NT2/D1 (cell line): ENCODE measurements at places on chromosomes 7 and 10.

DNA sequence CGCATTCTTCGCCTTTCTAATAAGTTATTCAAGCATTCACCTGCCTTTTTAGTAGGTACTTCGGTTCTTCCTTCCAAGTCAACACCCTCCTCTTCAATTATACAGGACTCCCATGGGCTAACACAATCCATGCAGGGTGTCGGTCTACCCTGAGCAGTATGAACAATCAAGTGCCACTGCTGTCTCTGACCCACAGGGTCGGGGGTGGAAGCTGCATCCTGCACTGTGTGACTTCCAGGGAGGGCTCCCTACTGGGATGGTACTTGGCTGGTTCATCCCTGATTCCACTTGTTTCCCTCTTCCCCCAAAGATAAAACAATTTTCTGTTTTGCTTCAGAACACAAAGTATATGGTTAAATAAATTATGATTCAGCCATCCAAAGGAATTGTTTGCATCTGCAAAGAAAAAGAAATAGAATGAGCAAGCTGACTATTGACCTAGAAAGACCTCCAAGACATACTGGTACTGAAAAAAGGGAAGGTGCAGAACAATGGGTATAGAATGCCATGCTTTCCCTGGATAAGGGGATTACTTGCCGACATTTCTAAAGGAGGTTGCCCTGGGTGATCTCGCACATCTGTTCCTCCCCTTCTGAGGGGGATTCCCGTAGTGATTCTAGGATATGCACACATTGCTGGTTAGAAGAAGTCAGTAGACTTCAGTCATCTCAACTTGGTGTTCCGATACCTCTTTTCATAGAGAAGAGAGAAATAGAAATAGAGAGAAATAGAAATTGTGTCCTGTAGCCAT lies 89.1 kb upstream of the AGR3 start:
- DNase-seq, result no peak

GRCh38 chr7:159019111-159019510 lies 125.6 kb downstream of the VIPR2 start:
- DNase-seq, result no peak

GRCh38 chr7:27670177-27670576 lies 7.5 kb upstream of the HIBADH start:
- DNase-seq, result no peak

- no peak for DNase-seq
Measured at GRCh38 chr7:37671876-37672275, 11.7 kb upstream of the GPR141 start.

DNA sequence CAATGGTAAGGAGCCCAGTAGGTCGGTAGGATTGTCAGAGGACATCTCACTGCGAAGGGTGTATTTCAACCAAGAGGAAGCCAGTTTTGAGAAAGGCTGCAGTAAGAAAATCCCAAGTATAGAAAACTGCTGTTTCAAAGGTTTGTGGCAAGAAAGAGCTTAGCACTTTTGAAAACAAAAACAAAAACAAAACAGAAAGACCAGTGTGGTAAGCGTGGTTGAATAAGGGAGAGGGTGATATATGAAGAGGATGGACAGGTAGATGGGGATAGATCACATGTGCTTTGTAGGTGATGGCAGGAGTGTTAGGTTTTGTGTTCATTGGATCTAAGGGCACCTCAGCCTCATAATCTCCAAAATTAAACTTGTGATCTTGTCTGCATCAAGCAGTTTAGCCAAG lies 141.6 kb upstream of the WNT16 start:
- no peak for DNase-seq

GRCh38 chr10:44775402-44775741 lies 135.8 kb upstream of the TMEM72 start:
- DNase-seq, result no peak

DNA sequence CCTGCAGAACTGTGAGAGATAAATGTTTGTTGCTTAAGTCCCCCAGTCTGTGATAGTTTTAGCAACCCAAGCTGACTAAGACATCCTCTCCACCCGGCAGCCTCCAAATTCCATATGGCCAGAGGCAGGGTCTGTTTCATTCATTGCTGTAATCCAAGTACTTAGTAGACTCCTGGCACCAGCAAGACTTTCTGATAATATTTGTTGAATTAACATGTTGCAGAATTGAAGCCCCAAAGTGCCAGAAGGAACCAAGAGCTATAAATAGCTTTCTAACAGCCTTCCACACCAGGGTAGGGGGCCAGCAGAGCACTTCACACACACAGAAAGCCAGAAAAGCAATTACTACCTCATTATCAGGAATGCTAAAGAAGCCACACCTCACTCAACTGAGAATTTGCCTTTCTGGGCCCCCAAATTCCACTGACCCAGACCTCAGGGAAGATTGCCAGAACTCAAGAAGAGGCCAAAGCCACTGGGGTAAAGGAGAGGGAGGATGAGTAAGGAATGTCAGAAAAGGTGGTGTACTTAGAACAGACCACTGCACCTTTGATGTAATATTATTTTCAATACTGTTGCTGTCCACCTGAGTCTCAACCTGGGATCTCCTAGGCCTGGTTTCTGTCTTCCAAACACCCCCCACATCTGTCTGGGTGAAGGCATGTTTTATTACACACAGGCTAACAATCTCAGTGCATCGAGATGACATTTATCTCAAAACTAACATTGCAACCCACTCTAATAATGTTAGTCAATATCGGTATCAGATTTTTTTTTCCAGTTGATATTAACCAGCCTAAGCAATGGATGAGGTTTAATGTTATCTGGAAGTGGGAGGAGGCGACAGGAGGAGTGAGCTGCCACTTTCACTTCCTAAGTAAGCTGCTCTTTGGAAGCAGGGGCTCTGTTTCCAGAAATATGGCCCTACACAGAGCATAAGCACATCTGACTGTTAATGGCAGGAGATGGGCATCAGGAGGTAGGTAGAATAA lies 5.5 kb downstream of the NOD1 start:
- no peak for DNase-seq

DNA sequence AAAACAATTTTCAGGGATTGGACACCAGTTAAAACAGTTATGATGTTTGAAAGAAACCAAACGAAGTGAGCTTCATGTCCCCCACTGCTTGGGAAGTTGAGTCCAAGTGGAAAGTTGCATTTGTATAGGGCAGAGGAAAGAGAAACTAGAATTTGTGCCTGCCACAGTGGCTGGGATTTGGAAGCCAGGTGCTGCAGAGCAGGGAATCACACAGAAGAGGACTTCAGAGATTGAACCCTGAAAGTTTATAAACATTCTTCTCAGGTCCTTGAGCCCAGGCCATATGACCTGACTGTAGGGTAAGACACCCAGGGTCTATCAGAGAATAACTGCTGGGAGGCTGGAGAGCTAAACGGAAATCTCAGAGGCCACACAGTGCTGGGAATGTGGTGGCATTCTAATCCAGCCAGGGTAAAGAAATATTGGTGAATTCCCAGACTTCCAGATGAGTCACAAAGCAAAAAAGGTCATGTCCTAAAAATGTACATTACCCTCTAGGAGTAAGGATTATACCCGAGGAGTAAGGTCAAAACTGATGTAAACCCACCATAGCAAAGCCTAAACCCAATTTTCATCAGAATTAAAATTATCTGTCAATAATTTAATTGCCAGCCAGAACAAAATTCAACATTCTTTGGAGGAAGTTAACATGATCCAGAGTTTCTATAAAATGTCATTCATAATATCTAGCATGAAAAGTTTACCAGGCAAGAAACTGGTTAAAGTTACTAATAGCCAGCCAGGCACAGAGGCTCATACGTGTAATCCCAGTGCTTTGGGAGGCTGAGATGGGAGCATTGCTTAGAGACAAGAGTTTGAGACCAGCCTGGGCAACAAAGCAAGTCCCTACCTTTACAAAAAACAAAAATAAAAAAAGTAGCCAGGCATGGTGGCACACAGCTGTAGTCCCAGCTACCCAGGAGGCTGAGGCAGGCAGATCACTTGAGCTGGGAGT lies 31.2 kb downstream of the TOMM7 start:
- no peak for DNase-seq

DNA sequence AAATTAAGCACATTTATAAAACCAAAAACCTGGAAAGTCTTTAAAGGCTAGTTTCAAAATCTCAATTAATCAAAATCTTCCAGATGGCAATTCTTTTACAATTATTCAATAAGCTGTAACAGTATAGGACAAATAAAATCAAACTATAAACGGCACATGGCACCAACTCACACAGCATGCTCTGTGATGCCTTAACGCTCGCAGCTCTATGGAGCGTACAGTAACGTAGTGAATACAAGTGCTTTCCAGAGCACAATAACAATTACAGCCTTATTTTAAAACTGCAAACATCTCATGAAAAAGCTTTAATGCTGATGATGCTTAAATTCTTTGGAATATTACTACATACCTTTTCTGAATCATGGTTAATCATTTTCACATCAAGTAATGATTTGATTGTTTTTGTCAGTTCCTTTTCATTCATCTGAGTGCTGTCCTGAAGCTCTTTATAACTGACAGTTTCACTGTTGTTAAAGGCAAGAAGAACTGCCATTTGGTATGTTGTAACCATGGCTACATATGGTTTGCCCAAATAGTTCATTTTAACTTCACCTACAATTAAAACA lies 74.2 kb downstream of the CUL2 start:
- no peak for DNase-seq

DNA sequence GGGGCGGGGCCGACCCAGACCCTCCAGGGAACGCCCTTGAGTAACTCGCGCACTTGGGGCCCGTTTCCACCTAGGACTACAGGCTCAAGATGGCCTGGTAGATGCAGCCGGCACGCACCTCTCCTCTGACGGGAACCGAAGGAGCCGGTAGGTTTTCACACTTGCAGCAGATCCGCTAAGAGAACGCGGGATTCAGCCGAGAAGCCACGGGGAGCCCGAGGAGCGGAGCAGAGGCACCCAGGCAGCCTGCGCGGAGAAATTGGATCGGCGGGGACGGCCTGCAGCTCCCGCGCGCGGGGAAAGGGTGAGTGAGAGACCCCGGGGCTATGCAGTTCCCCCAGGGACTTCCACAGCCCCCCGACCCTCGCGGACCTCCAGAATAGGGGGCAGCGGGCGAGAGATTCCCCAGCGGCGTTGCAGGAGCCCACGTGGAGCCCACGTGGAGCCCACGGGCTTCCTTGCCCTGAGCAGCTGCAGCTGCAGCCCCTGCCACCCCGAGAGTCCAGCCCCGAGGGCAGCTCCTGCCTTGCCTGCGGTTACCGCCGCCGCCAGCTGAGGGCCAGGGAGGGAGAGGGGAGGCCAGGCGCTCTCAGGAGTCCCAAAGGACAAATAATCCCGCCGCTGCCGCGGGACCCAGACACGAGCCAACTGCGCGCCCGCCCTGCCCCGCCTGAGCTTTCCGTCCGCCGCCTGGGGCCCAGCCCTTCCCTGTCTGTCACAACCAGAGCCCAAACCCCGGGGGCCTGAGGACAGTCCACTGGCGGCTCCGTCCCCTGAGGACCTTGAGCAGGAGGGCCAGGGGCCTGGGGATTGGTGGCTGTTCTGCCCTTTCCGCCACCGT lies 13.1 kb downstream of the IFT22 start:
- DNase-seq, result peak; percentile 86

DNA sequence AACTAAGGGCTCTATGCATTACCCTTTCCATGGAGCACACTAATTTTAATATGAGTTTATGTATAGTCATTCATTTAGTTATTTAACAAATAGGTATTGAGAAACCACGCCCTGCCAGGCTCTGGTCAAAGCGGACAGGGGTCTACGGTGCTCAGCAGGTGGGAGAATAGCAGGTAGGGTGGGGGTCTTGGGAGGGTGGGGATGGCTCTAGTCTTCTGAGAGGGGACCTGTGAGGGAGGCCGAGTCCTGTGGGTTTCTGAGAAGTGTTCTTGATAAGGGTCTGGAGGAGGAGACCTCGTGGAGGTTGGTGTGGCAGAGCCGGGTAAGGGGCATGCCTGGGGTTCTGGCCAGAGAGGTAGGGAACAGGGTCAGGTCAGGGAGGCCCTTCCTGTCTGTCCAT lies 1.1 kb downstream of the WDFY4 start:
- DNase-seq, result no peak

DNA sequence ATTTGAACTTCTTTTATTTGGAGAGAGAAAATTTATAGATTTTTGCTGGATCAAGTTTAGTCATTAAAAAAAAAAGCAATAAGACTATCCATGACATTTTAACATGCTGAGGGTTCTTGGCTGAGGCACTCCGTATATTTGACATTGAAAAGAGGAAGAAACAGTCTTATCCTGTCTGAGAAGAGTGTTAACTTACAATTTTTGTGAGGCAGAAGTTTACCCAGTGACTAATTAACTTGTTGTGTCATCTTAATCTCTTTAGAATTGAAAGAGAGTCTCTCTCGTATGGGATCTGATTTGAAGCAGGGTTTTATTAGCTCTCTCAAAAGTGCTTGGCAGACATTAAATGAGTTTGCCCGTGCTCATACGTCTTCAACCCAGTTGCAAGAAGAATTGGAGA lies 39.3 kb downstream of the SEC23IP start:
- no peak for DNase-seq

DNA sequence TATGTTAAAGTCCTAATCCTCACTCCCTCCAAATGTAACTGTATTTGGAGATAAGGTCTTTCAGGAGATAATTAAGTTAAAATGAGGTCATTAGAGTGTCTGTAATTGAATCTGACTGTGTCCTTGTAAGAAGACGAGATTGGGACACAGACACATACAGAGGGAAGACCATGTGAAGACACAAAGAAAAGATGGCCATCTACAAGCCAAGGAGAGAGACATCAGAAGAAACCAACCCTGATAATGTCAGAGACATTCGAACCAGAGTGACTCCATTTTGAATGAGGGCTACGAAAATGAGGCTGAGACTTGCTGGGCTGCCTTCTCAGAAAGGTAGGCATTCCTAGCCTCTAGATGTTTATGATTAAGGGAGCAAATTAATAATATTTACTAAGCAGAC lies 542 bp upstream of the SAMD9L start:
- no peak for DNase-seq

- no peak for DNase-seq
Measured at GRCh38 chr10:113929522-113929921, 75.1 kb downstream of the NHLRC2 start.
